Stimulated activated CD8-positive, alpha-beta memory T cell treated with anti-CD3 and anti-CD28 coated beads, Interleukin-2, amount 100 ng/mL, for 1 hour (primary cell): ENCODE measurements at places on chromosomes 6 and 20.

DNA sequence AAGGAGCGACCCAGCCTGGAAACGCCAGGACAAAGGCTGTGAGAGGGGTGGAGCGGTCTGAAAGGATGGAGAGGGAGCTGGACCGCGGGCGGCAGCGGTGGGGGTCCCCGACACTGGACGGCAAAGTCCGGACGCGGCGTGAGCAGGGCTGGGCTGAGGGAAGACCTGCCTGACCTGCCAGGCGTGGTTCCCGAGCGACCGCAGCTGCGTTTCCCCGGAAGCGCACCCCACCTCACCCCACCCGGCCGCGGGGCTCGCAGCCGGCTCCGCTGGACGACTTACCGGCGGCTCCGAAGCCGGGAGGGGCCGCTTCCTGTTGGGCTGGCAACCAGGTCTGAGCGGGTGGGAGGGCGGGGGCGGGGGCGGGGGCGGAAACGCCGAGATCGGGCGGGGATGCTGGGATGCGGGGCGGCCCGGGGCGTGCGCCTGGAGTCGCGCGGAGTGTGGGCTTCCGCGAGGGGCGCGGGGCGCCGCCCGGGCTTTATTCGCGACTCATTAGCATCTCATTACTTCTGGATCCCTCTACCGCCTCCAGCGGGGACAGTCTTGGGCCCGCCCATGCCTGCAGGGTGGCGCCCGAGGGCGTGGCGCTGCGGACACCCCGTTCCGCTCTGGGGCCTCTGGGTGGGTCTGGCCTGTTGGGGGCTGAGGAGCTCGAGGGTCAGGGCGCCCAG is at the start of gene MICAL1:
Gene MICAL1 (minus strand): TSS at position 336 of the 674 bp plus-strand sequence. CDS start 1,576 bp downstream, outside the sequence.
- peak; percentile 61 for DNase-seq

DNA sequence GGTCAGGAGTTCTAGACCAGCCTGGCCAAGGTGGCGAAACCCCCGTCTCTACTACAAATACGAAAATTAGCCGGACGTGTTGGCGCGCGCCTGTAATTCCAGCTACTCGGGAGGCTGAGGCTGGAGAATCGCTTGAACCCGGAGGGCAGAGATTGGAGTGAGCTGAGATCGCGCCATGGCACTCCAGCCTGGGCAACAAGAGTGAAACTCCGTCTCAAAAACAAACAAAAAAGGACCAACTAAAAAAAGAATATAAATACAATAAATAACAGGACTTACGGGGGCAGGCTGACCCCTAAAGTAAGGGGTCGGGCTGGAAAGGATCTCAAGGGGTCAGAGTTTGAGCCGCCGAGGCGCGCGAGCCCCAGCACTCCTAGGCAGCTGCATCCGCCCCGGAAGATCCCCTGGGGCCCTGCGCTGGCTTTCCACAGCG is 509 bp upstream of the TPD52L2 start:
- DNase-seq, result no peak

DNA sequence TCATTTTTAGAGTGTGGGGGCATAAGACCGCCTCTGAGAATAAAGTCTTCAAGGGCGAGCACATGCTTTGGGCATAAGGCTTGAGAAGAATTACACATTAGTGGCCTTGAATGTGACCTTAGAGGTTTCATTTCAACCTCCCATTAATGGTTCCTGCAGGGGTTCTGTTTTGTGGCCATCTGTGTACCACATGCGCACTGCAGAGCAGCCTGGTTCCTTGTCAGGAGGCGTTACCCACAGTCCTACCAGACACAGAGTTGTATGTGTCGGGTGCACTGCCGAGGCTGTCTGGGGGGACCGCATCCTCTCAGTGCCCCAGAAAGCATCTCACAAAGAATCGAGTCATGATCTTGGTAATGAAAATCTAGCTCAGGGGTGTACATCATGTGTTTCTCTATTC is 115.7 kb downstream of the B3GAT2 start:
- no peak for DNase-seq

DNA sequence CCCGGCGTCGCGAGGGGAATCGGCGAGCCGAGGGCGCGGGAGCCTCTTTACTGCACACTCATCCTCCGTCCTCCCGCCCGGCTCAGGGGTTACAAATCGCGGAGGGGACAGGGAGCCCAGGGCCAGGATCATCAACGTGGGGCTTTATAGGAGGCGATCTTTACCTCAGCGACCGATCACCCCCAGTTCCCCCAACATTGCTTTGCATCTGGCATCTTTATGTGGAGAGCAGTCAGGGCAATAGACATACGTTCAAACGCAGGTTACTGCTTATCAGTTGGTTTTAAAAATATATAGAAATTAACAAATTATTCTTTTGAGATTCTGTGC is 634 bp downstream of the HSF2 start:
- DNase-seq, result no peak

DNA sequence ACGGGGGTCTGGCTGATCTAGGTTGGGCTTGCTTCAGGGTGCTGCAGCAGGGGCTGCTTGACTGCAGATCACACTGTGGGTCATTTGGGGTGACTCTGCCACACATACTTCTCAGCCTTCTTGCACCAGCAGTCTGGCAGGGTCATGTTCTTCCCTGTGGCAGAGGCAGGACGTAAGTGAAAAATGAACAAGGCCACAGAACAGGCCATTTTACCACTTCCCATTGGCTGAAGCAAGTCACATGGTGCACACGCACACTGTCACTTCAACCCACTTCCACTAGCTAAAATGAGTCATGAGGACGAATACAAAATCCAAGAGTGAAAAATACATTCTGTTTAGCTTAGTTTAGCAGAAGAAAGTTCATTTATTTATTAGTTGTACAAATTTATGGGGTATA is 168.6 kb upstream of the GGTLC1 start:
- DNase-seq, result no peak

- DNase-seq, result no peak
Observed at GRCh38 chr20:45945678-45946148, 11.2 kb downstream of the PCIF1 start.

DNA sequence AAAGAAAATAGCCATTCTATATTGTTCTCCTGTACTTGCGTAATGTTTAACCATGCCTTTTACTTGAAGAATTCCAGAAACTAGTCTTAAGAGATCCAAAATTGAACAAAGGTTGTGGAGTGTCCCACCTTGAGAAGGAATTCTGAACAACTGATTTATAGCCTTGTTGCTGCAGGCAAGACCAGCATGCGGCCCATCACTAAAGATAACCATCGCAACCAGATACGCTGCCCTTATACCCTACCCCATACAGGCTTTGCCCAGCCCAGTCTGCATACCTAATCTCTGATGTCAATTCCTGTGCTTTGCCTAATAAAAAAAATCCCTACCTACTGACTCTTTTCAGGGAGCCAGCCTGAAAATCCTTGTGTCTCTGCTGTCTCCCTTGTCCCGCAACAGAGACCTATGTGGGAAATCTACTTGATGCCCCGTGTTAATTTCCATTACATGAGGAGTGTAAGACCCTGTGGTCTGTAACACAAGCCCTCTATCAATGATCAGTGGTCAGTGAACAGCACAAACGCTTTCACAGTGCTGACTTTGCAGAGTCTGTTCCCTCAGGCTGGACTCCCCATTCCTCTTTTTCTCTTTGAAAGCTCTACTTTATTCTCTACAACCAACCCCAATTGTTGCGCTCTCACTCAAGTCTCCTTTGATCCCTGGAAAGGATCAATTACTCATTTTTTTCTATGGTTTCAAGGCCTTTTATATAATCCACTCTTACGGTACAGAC is 125.7 kb upstream of the BTBD3 start:
- no peak for DNase-seq

GRCh38 chr20:58264271-58264670 is 35.8 kb upstream of the ANKRD60 start:
- no peak for DNase-seq

DNA sequence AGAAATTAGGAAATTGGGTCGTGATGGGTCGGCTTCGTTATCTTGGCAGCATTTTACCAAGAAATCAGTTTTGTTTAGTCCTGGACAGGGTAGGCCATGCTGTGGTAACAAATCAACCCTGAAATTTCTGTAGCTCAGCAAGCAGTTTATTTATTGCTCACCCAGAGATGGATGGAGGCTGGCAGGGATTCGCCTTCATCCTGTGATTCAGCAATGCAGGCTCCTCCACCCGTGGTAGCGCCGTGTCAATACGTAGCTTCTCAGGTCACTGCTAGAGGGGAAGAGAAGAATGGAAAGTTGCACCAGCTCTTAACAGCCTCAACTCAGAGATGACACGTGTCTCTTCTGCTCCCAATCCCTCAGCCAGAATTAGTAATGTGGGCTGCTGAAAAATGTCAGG is 157.0 kb upstream of the SGK1 start:
- DNase-seq, result no peak
